ENCODE measurements at places on chromosomes 6 and 20.

GRCh38 chr6:2640551-2640950, 110.2 kb downstream of the MYLK4 start:
- no peak for DNase-seq

- no peak for DNase-seq
Observed at GRCh38 chr6:2035046-2035445, 210.4 kb downstream of the GMDS start.

DNA sequence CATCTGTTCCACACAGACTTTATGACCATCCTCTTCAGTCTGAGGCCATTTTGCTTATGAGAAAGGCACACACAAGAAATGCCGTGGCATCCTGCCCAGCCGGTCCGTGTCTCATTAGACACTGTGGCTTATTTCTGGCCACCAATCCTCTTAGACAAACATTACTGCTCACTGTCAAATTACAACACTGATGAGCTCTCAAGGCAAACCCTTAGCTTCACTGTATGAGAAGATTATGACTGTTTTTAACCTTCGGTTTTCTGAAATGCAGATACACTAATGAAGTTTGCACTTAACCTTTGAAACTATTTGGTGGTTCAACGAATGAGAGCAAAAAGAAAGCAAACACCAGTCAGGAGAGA, 50.5 kb upstream of the DST start:
- no peak for DNase-seq

GRCh38 chr20:25553819-25554296, 31.5 kb downstream of the NINL start:
- DNase-seq, result no peak

Data from stimulated activated effector memory CD8-positive, alpha-beta T cell treated with anti-CD3 and anti-CD28 coated beads, Interleukin-12 subunit alpha, Interleukin-12 subunit beta, amount 100 ng/mL, for 72 hours (primary cell).